ENCODE measurements at places on chromosomes 2 and 18.

- DNase-seq, result no peak
Measured at GRCh38 chr2:128369108-128369555, 50.5 kb upstream of the HS6ST1 start.

- DNase-seq, result peak; percentile 41
Measured at GRCh38 chr2:151374436-151374835, 17.0 kb downstream of the TNFAIP6 start.

GRCh38 chr2:150997066-150997465, 264.6 kb downstream of the RBM43 start:
- no peak for DNase-seq

- DNase-seq, result no peak
Measured at GRCh38 chr18:63834471-63835113, 52.9 kb upstream of the SERPINB2 start.

DNA sequence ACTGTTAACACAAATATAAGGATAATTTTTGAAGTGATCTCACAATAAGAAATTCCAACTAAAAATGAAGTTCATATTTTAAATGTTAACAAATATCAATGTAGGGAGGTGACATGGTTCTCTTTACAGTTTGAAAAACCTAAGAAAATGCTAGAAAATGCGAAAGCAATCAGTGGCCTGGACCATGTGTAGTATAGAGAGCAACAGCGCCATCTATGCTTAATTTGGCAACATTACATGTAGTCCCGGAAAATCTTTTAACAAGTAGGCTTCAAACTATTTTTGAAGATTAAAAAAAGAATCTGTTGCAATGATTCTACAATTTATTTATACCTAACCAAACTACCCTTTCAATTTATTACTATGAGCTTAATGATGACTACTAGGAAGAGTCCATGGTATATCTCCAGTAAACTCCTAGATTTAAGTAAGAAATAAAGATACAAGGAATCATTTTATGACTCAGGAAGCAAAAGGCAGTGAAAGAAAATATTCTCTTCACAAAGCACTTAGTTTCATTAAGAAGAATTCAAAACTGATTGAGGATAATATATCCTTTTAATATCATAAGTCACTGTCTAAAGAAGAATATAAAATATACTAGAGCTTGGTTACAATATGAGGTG, 33.3 kb downstream of the NDUFA10 start:
- DNase-seq, result peak; percentile 63

DNA sequence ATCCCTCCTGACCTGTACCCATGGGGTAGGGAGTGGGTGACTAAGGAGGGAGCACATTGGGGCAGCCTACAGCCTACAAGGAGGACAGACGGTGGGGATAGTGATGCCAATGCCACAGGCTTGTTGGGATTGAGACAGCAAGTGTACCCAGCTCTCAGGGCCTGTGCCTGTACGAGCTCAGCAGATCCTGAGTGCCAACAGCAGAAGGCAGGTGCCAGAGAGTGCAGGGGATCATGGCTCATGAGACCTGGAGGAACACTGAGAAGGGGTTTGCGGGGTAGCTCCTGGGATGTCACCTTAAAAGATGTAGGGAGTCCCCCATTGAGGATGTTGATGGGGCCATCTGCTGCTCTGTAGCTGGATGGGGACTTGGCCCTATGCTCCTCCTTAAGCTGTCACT, 10.3 kb upstream of the SNED1 start:
- DNase-seq, result no peak

- no peak for DNase-seq
Measured at GRCh38 chr18:62101321-62101721, 85.5 kb downstream of the PIGN start.

DNA sequence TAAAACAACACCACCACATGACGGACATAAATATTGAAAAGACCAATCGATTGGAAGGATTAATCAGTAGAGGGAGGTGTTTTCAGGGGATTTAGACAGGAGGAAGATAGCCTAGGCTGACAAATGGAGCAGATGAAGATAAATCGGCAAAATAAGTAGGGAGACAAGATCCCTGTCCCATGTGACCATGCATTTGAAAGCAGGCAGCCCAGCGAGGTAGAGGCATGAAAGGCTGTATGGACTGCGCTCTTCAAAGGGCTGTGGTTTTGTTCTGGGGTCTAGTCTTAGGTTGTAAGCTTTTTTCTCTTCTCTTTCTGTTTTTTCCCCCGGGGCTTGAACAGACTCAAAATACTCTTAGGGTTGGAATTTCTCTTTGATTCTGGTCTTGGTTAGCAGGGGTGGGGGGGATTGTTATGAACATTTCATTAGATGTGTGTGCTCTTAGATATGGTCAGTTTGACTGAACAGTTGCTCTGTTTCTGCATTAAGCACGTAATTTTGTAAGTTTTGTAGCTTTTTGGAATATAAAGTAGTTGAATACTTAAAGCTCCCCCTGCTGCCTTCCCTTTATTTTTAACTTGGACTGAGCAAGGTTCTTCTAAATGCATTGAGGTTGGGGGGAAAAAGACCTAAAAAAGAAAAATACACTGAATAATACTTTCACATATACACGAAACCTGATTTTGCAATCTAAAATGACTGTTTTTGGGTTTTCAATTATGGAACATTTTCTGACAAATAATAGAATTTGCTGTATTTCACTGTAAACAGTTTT, 32.2 kb downstream of the ZNF532 start:
- DNase-seq, result no peak
